ENCODE measurements at places on chromosomes 4 and X.

- no peak for DNase-seq
These were observed 25.0 kb upstream of the RAPGEF2 start for GRCh38 chr4:159077702-159078495.

DNA sequence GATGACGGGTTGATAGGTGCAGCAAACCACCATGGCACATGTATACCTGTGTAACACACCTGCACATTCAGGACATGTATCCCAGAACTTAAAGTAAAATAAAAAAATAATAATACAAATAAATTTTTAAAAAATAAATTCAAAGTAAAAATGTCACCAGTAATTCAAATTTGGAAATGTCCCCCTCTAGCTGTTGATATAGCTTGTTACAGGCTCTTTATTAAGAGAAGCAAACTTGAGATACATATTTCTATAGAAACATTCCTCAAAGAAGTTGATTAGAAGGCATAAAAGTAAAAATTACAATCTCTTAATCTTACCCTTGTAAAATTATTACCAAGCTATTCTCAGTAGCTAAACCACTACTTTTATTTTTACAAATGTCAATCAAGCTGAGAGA, 1397.0 kb downstream of the FAM133A start:
- DNase-seq: no peak

GRCh38 chr4:63361066-63361465, 1048.2 kb downstream of the TECRL start:
- no peak for DNase-seq

GRCh38 chrX:140141444-140142029, 176.2 kb upstream of the CXorf66 start:
- peak; percentile 7 for DNase-seq

GRCh38 chr4:92497141-92497540, 193.4 kb downstream of the GRID2 start:
- no peak for DNase-seq

DNA sequence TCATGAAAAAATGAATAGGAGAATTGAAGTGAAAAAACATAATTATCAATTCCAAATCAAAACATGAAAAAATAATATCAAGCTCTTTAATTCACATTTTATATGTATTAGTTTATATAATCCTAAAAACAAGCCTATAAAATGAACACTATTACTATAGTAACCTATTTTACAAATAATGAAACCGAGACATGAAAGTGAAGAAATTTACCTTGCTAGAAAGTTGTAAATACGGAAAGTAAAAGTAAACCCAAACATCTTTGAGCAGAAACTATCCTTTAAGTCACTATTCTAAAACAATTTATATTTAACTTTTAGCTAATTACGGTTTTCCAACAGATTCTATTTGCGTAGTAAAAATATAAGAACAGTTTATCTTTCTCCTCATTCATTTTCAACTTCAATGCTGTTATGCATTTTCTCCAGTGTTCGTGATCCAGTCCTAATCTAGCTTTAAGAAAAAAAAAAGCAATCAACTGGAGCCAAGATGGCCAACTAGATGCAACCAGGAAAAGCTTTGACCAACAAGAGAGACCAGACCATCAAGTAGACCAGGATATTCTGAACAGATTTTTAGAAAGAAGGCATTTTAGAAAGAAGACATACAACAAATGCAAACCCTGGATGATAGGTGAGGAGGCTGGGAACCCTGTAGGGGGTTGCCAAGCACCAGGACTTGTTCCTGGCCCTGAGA, 67.0 kb downstream of the DDX53 start:
- no peak for DNase-seq

- peak; percentile 27 for DNase-seq
These were observed 92.2 kb downstream of the DCHS2 start for GRCh38 chr4:154399259-154399974.

DNA sequence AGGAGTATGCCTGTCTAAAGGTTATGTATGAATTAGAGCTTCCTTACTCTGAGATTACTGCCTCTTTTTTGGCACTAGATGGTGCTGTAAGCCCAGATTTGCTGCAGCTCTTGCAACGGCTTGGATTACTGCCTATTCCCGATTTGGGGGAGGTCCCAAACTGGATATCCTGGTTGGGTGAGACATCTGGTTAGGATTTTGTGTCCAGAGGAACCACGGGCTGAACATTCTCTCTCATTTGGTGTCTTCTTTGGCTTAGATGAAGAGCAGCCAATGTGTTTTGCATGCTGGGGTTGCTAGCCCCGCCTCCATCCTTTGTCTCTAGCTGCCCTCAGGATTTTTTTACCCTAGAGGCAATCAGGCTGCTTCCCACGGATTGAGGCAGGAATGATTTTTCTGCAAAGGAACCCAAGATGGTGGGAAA, 31.9 kb downstream of the F8A1 start:
- peak; percentile 74 for DNase-seq

DNA sequence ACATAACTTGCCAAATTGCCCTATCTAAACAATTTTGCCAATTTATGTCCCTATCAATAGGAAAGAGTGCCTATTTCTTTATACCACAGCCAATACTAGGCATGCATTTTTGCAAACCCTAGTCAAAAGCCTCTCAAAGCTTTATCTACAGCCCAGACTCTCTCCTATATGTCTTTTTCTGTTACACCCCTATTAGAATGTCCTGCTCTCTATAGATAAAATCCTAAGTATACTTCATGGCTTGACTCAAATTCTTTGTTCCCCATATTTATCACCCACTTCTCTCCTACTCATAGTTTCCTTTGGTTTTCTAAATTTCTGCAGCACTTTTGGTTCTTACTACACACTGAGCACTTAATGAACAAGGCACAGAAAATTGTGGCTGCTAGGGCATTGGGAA, 38.0 kb downstream of the NUP62CL start:
- no peak for DNase-seq

- no peak for DNase-seq
These were observed 1.0 kb upstream of the EDA start for GRCh38 chrX:69614886-69615285.

GRCh38 chr4:47485768-47486167, 693 bp downstream of the ATP10D start:
- no peak for DNase-seq

DNA sequence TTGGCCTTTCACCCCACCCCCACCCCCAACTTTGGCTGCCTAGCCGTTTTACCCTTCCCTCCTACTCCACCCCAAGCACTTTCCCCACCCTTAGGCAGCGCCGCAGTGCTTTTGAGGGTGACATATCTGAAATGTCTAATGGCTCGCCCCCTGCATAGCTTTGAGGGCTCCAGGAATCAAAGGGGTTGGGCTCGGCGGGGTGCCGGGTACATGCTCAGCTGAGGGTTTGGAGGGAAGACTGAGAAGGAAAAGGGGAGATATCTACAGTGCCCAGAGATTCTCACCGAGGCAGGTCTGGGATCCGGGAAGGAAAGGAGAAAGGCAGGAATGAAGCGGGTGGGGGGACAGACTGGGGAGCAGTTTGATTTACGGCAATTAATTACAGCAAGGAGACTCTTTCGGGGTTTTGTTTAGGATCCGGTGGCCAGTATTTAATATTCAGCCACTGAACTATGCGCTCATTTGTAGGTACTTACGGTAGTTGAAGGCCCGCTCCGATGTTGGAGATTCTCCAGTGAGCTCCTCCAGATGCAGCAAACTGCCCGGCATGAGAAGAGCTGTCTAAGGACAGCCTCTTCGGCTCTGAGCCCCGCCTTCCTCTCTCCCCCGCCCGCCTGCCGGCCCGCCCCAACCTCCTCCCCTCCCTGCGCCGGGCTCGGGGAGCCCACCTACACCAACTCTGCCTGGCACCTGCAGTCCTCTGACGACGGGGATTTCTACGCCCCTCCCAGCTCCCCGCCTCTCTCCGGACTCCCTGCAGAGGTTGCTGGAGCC, at the start of gene IGSF1:
IGSF1 (minus strand) TSS at position 569 of the 774 bp plus-strand sequence. CDS start 2,632 bp downstream, outside the sequence.
- peak; percentile 34 for DNase-seq

DNA sequence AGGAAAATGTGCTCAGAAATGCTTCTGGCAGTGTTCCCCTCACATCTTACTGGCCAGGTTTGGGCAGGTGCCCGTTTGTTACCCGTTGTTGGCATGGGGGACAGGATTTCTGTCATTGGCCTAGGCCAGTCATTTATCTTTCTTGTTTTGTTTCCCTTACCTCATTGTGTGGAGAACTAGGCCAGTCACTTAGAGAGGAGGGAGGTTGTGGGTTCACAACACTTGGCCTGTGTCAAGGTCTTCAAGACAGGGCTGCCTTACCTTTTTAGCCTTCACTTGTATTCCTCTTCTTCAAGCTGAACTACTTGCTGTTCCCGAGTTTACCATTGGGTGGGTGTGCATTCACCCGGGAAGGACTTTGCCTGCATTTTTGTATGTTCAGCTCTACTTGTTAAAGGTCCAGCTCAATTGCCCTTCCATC, 17.7 kb downstream of the SNX25 start:
- no peak for DNase-seq

DNA sequence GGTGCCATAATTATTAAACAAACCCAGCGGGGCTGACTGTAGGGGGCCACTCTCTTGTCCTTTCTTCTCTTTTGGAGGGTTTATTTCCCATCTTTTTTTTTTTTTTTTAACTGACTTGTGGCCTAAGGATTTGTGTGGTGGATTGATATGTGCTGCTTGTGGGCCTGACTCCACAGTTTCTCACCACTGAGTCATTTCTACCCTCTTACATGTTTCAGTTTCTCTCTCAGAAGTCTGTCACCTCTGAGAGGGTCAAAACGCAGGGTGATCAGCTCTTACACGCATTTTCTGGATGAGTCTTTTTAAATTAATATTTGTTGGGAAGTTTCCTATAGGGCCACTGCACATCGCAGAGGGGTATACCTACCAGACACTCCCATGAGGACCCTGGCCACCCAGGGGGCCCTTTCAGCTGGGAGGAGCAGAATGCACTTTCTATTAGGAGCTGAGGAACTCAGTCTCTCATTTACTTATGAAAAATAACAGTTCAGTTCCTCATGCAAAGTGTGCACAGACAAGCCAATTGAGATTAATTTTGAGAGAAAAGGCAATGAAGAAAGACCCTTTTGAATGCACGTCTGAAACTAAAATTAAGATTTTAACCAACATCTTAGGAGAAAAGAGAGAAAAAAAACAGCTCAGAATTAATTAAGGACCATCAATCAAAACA, 407.9 kb downstream of the TECRL start:
- DNase-seq: no peak

Data from A549 (cell line).